ENCODE measurements at places on chromosomes 5 and 9.

DNA sequence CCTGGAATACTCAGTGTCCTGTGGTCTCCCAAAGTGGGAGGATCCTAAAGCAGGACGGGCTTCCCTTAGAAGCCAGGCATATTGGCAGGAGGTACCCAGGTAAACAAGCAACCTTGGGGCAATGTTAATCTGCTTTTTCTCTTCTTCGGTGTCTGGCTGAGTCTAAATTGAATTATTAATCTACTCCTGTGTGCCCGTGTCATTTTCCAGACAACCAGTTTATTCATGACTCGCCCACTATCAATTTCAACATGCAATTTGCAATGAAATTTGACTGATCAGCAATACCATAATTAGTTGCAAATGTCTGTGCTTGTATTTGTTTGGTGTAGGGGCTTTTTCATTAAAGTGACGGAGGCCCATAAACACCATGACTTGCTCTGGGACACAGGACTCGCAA is 32.9 kb upstream of the JADE2 start:
- peak; percentile 25 for DNase-seq

GRCh38 chr5:60026161-60026560 is 132.6 kb upstream of the PDE4D start:
- peak; percentile 0 for DNase-seq

DNA sequence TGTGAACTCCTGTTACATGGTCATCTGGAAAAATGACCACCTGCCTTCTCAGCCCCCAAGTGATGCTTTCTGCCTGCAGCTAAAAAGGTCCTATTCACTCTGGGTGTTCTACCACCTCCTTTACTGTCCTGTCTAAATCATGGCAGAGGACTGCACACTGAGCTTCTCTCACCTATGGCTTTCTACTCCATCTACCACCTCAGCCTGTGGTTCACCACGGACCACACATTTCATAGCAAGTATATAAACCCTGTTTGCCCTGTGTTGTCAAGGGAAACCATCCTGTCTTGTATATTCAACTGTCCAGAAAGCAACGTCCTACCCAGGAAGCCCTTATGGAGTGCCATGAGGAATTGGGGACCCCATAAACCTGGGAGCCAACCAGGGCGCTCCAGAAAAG is 167.4 kb upstream of the ITGA1 start:
- no peak for DNase-seq

DNA sequence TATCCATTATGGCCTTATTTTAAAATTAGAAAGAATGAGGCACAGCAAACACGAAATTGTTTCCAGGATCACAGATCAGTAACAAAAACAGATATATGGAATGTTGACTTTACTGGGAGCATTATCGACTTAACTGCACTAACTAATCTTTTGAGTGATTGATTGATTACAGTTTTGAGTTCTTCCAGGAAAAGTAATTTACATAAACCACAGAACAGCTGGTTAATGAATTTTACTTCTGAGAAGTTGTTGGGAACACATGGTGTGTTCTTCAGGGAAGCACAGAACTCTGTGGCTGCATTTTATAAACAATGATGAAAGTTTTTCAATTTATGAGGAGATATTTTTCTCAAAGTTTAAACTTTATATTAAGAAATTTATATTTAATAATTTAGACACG is 802.4 kb upstream of the ACO1 start:
- no peak for DNase-seq

- DNase-seq: peak; percentile 92
Measured at GRCh38 chr9:127065592-127065991, 56.8 kb downstream of the ANGPTL2 start.

DNA sequence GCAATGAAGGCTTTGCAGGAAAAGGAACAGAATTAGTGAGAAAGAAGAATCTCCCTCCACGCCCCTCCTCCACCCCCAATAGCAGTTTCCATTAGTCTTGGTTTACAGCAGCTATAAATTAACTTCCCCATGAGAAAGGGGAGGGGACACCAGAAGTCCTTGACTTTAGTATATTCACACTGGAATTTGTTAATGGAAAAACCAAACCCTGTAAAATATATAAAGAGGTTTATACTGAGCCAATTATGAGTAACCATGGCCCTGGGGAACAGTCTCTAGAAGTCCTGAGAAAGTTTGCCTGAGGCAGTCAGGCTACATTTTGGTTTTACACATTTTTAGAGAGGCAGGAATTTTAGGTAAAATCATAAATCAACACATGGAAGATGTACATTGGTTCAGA is 88.5 kb downstream of the ALDH1A1 start:
- DNase-seq: peak; percentile 24

DNA sequence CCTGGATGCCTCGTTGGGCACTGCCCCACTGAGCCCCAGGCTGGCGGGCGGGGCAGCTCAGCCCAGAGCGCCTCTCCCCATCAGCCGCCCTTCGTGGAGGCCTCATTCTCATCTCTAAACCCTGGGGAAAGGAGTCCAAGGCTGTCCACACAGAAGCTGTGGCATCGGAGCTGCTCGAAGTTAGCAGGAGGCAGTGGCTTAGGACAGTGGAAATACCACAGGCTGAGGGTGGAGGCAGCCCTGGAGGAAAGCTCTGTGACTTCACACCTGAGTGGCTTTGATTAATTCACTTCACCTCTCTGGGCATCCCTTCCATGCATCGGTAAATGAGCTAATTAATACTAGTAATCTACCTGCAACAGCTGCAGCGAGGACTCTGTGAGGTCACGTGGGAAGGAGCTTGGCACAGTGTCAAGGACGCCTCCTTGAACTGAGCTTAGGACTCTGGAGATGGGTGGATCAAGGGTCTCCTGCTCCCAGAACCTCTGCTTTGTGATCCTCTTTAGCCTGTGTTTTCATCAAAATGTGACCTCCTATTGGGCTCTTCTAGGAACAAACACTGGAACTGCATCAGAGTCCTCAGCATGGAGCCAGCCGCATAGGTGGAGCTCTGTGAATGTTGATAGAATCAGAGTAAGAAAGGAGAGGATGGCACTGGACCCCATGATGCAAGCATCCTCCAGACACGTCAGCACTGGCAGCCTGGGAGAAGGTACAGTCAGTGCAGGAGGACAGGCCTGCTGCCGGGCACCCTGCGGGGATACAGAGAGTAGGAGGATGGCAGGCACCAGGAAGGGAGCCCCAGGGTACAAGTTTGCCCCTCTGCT is 842 bp upstream of the ANGPTL2 start:
- no peak for DNase-seq

DNA sequence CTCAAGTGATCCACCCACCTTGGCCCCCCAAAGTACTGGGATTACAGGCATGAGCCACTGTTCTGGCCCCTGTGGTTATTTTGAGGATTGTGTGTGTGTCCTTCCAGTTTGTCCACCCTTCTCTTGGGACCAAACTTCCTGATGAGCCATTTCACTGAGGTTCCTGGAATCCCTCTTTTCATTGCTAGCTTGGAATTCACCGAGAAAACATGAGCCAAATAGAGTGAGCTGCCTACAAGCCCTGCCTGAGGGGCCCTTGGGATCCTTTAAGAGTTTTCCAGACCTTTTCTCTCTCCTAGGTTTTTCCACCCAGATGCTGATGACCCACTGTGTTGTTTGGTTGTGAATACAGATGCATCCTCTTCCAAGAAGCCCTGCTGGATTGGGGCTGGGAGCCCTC is 13.2 kb upstream of the KIF12 start:
- peak; percentile 24 for DNase-seq

- peak; percentile 72 for DNase-seq
Measured at GRCh38 chr5:14816374-14816998, 55.1 kb downstream of the ANKH start.

GRCh38 chr9:12712532-12712931 is 19.3 kb downstream of the TYRP1 start:
- no peak for DNase-seq

GRCh38 chr9:97367729-97368128 is 44.2 kb upstream of the TDRD7 start:
- no peak for DNase-seq

DNA sequence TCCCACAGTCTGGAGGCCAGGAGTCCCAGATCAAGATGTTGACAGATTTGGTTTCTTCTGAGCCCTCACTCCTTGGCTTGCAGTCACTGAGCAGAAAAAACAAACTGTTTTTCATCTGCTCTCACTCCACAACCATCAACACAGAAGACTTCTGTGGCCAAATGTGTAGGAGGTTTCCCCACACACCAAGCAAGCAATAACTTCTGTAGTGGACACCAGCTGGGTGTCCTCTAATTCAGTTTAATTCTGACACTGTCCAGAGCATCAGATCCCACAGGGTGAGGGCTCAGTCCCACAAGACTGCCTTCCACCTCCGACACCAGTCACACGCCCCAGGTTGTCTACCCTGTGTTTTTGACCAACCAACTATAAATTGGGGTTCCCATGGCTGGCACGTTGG is 209.9 kb downstream of the AOPEP start:
- DNase-seq: peak; percentile 63

GRCh38 chr5:173880306-173880985 is 7.7 kb upstream of the CPEB4 start:
- peak; percentile 67 for DNase-seq

DNA sequence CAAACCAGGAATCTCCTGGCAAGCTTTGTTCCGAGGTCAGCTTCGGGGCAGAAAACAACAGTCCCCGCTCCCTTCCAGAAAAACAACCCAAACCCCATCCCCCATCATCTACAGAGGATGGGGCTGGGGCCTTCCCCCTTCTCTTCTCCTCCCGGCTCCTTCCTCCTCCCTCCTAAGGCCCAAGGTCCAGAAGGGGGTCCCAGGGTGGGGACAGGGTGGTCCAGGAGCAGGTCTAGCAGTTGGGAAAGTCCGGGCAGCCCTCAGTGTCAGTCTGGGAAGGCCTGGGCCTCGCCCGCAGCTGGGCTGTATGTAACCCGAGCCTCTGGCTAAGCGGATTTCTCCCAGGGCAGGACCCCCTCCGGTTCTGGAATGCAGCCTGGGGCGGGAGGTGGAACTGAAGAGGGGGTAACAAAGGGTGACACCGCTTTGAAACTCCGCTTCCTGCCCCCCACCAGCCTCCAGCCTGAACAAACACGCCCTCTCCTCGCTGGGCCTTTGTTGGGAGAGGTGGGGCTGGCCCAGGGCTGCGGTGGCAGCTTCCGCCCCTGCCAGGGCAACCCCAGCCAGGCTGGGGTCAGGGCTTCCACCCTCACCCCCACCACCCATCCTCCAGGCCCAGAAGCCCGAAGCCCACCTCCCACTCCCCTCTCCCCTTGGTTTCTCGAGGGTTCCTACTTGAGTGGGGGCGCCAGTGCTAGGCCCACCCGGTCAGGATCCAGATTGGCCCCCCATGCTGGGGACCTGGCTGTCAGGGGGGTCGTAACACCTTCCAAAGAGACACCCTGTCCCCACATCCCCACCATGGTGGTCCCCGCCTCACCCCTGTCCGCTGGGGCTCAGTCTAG is 63.5 kb downstream of the C9orf50 start:
- no peak for DNase-seq

GRCh38 chr5:180043377-180043776 is 28.2 kb downstream of the RNF130 start:
- no peak for DNase-seq

GRCh38 chr9:135130207-135130976 is 42.9 kb downstream of the OLFM1 start:
- DNase-seq: no peak

DNA sequence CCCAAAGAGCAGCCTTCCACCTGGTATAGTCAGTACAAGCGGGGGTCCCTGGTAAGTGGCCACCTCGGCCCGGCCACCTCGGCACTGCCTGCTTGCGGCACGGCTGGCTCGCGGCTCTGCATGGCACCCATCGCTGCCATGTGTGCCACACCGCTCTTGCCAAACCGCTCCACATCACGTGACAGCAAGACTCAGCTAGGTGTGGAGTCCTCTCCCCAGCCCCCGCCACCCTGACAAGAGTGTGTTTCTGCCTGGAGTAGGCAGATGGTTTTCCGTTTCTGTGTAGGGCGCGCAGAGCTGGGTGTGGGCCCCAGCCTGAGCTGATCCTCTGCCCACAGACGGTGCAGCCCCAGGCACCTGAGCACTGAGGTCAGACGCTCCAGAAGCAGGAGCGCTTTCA is 50.5 kb upstream of the FCN2 start:
- DNase-seq: no peak

DNA sequence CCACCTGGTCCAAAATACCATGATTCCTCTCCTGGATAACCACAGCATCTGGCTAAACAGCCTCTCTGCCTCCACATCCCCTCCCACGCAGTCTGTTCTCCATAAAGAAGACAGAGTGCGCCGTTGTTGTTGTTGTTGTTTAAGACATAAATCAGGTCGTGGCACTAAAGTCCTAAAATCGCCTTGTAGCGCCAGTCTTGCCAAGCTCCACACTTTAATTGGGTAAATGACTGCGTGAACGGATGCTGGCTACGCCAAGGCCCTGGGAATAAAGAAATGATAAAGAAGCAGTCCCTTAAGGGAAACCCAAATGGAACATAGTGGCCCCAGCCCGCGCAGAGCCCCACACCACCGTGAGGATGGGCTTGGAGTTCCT is 364 bp upstream of the SFXN1 start:
- DNase-seq: peak; percentile 18

- peak; percentile 45 for DNase-seq
Measured at GRCh38 chr5:207599-207998, 10.4 kb downstream of the CCDC127 start.
